OCI-M1 (cell line): ENCODE measurements at places on chromosomes 1 and 21.

- no peak for DNase-seq
Measured at GRCh38 chr1:154418923-154419619, 13.9 kb downstream of the IL6R start.

- DNase-seq: no peak
Measured at GRCh38 chr21:34332347-34332746, 31.5 kb upstream of the KCNE2 start.

- DNase-seq: no peak
Measured at GRCh38 chr1:156823210-156823790, 6.7 kb upstream of the SH2D2A start.

DNA sequence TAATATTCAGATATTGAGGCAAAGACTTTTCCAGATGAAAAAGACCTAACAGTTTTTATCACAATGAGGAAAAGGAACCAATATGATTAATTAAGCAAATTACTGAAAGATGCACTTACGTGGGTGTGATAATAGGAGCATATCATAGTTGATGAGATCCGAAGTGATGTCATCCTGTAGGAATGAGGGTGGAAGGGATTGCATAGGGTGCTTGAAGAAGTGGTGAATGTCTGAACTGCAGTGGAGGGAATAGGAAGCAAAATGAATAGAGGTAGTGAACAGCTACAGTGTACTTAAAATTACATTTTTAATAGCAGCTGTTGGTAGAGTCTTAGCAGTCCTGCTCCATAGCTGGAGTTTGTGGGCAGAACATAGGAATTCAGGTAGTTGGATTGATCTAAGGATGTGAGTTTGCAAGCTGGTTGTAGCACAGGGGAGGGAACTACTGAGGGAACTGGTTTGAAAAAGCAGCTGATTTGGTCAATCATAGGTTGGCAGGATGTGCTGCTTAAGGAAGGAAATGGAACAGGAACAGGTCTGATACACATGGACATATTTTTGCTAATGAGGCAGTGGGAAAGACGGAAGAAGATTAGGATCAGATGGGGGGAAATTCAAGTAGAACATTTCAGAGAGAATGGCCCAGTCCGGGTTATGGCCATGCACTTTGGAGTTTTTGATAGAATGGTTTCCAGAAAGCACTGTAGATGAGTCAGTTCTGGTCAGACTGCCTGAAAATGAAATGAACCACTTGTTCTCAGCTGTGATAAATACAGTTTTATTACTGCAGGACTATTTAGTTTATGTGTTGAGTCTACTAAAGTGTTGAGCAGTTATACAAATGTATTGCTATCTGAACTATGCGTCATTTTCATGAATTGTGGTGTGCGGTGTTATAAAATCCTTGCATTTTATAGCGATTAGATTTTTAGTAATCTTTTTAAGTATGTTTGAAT lies 155.8 kb downstream of the RYR2 start:
- no peak for DNase-seq

- no peak for DNase-seq
Measured at GRCh38 chr1:87449348-87449963, 120.8 kb downstream of the LMO4 start.

GRCh38 chr1:175313672-175314225 lies 121.2 kb upstream of the KIAA0040 start:
- DNase-seq: no peak

DNA sequence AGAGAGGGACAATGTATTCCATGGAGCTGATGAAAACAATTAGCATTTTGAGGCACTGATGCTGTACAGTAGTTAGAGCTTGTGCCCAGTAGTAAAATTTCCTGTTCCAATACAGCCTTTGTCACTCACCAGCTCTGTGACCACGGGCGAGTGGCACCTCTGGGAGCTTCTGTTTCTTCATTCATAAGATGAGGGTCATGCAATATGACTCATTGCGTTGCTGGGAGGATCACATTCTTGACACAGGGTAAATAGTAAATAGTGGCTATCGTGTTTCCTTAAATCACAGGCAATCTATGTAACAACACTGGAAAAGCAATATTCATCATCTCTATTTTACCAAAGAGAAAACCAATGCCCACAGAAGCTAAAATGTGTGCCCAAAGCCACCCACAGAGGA lies 4.5 kb upstream of the LRRC52 start:
- no peak for DNase-seq

GRCh38 chr1:156698995-156699394 lies 6.4 kb downstream of the CRABP2 start:
- DNase-seq: no peak
